ENCODE measurements at places on chromosomes 3 and 15. TPM values are rescaled to one million over a fixed set of nuclear protein-coding genes. Genes with fewer than 3 reads are reported as not detected.

GRCh38 chr15:47158573-47158972, 558.7 kb upstream of the SEMA6D start:
- DNase-seq: no peak

GRCh38 chr3:70832089-70832833, 519.8 kb upstream of the MDFIC2 start:
- no peak for DNase-seq

GRCh38 chr15:78933823-78934654, 10.8 kb downstream of the CTSH start:
- DNase-seq: no peak

Gene NEO1
- total RNA-seq: 15.5 TPM

DNA sequence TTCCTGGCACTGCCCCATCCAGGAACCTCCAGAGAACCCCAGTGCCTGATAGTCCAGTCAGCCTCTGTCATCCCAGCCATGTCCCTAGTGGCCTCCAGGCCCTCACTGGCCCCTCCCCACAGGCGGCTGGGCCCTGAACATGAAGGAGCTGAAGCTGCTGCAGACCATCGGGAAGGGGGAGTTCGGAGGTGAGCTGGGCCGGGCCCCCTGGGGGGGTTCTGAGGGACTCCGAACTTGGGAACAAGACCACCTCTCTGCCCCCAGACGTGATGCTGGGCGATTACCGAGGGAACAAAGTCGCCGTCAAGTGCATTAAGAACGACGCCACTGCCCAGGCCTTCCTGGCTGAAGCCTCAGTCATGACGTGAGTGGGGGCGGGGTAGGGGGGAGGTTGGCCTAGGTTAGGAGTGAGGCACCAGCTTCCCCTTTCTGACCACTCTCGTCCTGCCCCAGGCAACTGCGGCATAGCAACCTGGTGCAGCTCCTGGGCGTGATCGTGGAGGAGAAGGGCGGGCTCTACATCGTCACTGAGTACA, 12.0 kb upstream of the LMAN1L start:
- DNase-seq: no peak

Data from omental fat pad (tissue), 4 donors.